ENCODE measurements at places on chromosomes 7 and 10.
A peak's percentile ranks its signal among the peaks of the same experiment; 100 is the strongest.

DNA sequence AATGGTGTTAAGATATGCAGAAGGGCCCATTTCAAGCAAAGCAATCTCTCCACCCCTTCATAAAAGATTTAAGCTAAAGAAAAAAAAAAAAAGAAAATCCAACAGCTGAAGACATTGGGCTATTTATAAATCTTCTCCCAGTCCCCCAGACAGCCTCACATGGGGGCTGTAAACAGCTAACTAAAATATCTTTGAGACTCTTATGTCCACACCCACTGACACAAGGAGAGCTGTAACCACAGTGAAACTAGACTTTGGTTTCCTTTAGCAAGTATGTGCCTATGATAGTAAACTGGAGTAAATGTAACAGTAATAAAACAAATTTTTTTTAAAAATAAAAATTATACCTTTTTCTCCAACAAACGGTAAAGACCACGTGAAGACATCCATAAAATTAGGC is 28.6 kb downstream of the PPP3CB start:
- no peak for DNase-seq

DNA sequence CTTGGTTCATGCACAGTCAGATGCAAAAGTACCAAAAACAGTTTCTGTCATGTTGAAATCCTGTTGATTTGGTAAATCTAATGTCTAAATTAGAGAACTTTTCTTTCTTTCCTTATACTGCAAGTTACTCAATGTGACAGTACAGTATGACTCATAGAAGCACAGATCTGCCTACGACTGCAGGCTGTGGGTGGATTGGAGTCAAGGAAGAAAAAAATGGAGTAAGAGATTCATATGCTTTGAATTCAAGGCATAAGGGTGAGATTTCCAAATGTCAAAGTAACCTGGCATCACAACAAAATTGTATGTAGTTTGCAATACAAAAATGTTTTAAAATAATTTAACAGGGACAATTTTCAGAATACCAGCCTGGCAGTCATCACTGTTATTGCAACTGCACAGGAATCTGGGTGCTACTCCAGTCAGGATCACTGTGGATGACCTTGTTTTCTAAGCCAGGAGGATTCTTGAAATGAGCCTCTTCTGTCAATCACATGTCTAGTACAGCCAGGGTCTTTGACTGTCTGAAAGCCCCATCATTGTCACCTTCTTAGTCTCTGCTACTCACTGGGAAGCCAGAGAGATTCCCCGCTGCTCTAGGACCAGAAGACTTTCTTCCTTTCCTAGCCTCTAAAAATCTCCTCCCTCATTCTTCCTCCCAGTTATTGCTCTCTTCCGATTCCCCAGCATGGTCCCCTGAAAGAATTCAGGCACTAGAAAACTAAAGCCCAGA is 83.6 kb downstream of the CD36 start:
- no peak for DNase-seq

GRCh38 chr7:31882187-31882586 is 188.0 kb downstream of the PDE1C start:
- no peak for DNase-seq

DNA sequence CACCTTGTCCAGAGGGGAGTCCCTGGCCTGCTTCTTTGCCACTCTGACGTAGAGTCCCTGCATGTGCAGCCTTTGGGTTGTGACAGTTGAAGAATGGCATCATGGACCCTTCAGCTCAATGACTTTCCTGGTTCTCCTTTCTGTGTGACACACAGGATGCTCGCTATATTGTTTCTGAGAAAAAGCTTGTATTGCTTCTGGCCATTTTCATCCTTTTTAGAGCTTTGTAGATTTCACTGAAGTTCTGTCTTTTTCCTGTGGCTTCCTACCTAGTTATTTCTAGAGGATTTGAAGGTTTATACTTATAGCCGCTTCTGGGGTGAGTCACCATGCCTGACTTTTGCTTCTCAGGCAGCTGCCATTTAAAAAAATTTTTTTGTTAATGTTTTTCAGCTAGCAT is 27.0 kb downstream of the SND1 start:
- no peak for DNase-seq

DNA sequence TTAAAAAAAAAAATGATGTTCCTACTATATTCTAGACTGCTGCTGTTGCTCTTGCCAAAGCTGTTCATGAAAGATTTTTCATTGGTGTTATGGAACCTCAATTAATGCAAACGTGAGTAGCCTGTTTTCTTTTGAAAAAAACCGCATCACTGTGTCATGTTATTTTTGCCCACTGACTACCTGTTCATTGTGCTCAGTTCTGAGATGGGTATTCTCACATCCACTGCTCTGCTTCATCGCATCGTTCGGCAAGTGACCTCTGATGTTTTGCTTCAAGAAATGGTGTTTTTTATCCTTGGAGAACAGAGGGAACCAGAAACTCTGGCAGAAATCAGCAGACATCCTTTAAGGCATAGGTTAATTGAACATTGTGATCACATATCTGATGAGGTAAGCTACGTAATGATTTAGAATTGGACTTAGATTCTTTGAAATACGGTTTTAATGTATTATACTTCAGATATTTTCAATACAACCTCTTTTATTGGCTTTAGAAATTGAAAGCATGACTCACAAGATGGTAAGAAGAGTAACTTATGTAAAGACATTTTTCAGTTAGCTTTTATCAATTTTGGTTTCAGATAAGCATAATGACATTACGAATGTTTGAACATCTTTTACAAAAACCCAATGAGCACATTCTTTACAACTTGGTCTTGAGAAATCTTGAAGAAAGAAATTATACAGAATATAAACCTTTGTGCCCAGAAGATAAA is 24.6 kb downstream of the FHIP2A start:
- DNase-seq: no peak

- peak; percentile 35 for DNase-seq
Observed at GRCh38 chr10:29948881-29949355, 110.5 kb downstream of the JCAD start.

DNA sequence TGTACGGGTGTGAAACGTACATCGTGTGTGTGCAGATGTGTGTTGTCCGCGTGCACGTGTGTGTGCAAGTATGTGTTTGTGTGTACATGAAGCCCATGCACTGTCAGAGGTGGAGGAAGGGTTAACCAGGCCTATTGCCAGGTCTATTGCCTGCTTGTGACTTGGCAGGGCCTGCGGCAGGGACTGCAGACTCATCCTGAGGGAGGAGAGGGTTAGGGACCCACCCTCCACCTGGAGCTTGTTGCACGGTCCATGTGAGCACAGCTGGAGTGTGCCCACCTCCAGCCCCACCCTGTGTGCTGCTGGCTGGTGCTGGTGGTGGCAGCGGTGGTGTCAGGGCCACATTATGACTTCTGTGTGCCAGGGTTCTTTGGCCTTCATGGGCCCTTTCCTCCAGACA is 7.1 kb upstream of the AQP1 start:
- DNase-seq: no peak

DNA sequence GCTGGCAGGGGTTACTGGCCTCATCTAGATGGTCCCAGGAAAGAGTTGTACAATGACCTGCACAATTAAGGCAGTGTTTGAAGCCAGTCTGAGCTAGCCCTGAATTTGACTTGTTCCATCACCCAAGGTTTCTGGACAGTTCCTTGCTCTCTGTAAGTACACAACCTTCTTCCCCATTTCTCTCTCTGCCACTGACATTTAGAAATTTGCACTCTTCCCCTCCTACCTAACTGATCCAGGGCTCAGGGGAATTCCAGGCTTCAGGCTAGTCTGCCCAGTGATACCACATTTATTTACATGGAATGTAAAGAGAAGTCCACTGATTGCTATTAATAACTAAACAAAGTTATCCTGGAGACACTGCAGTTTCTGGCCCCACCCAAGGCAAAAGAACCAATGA is 139.0 kb upstream of the GPR26 start:
- DNase-seq: no peak

GRCh38 chr7:84633-85020 is 107.7 kb upstream of the FAM20C start:
- DNase-seq: no peak

- no peak for DNase-seq
Observed at GRCh38 chr10:78817361-78817760, 251.4 kb upstream of the ZMIZ1 start.

DNA sequence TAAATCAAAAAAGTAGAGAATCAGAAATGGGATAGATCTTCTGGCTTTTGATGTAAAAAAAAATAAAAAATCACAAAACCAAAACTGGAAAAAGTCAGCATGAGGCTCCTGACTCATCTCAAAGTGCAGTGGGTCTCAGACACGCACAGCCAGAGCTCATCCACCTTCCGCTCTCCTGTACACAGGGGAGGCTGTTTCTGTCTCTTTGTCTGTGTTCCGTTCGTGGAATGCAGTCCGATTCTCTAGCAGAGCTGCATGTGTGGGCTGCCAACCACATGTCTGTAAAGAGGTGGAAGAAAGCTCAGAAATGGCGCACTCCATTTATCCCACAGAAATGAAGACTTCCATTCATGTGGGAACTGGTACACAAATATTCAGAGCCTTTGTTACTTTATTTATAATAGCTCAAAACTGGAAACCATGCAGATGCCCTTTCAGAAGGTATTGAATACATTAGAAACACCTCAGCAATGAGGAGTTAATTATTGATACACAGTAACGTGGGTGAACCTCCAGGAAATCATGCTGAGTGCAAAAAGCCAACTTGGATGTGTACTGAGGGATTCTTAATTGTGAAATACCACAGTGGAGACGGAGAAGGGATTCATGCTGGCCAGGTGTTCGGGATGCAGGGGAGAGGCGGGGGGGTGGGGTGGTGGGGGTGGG is 123.3 kb downstream of the TRRAP start:
- DNase-seq: peak; percentile 15

- DNase-seq: no peak
Observed at GRCh38 chr10:29878492-29878891, 180.9 kb downstream of the JCAD start.

DNA sequence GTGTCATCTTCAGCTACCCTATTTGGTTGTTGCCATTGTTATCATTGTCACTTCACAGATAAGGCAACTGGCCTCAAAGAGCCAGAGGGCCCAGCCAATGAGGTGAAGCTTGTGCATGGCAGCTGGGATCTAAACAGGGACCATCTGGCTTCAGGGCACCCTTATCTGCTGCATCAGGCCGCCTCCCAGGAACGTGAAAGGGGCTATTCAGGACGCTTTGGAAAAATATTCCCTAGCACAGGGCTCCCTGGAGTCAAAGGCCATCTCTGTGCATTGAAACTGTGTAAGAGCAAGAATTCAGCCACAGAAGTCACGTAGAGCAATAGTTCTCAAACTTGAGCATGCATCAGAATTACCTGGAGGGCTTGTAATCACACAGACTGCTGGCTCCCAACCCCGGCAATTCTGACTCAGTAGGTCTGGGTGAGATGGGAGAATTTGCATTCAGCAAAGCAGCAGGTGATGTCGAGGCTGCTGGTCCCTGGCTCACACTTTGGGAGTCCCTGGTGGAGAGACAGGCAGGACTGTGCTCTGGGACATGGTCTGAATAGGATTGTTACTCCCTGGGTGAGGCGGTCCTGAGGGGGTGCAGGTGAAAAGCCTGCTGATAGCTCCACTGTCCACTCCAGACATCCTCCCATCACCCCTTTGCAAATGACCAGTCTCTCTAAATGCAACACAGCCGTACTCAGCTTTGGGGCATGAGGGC is 21.5 kb upstream of the PLEKHA1 start:
- DNase-seq: no peak

DNA sequence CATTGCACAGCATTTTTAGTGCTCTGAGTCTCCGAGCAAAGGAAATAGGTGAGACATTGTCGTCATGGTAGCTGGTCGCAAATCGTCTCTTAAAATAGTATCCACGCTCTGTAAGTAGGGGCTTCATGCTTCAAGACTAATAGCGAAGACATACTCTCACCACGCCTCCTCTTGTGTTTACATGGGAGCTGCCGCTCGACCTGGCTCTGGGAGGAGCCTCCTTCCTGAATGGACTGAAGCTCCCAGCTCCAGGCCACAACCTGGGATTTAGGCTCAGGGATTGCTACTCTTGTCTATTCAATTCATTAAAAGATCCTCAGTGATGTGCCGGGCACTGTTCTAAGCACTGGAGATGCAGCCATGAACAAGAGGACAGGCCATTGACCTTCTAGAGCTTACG is 196.1 kb upstream of the GALNT17 start:
- DNase-seq: no peak

GRCh38 chr7:1678081-1678543 is 8.0 kb downstream of the ELFN1 start:
- DNase-seq: peak; percentile 12

DNA sequence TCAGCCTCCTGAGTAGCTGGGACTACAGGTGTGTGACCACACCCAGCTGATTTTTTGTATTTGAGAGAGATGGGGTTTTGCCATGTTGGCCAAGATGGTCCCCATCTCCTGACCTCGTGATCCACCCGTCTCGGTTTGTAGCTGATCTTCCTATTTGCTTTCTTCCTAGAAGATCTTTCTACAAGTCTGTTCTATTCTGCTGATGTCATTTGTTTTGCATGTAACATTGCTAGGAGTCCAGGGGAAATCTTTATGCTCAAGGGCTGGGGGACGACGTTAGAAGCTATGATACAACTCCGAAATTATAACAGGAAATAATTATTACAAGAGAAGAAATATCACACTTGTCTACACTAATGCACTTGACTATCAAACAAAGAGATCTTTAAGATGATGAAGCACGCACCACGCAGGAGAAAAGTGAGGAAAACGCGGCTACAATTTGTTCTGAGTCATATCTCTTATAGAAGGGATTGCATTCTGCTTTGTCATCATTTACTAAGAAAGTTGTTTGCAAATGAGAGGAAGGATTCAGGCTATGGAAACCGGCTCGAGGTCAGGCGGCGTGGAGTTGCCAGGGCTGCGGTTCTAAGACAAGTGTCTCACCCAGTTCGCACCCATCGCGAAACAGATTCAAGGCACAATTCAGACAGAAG is 103.0 kb upstream of the CARD11 start:
- DNase-seq: no peak

GRCh38 chr7:130379019-130379418 is 1.3 kb upstream of the CPA1 start:
- DNase-seq: no peak

GRCh38 chr10:79069325-79070080 is 737 bp downstream of the ZMIZ1 start:
- DNase-seq: peak; percentile 48

GRCh38 chr7:43914795-43915194 is 8.4 kb upstream of the URGCP start:
- no peak for DNase-seq

DNA sequence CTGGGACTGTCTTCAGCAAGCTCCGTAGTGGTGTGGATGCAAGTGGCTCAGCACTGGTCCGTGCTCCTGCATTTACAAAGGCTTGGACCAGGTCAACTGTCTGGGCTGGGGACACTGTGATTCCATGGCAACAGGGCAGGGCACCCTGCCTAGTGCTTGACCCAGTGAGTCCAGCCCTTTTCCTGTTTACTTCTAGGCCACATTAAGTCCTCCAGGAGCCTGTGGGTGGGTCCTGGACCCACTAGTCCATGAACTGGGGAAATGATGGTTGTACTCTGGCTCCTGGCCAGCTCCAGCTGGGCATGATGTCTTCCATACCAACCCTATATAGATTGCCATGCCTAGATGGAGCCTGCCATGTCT is 152.0 kb downstream of the RPS24 start:
- no peak for DNase-seq
